ENCODE measurements at places on chromosomes 12 and 14.

DNA sequence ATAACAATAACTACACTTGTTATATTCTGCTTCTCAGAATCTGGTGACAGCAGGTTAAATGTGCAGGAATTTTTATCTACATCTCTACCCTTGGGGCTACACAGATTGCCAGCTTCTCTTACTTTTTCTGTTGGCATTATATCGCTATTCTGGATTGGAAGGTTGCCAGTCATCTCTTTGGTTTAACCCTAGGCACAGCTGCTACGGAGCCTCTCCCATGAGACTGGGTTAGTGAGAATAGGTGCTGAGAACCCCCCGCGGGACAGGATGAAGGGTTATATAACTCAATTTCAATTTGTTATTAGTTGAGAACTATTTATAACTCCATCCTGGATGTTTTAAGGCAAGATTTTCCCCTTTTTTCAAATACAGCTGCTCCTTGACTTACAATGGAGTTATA lies 73.1 kb downstream of the ACADS start:
- DNase-seq: no peak

DNA sequence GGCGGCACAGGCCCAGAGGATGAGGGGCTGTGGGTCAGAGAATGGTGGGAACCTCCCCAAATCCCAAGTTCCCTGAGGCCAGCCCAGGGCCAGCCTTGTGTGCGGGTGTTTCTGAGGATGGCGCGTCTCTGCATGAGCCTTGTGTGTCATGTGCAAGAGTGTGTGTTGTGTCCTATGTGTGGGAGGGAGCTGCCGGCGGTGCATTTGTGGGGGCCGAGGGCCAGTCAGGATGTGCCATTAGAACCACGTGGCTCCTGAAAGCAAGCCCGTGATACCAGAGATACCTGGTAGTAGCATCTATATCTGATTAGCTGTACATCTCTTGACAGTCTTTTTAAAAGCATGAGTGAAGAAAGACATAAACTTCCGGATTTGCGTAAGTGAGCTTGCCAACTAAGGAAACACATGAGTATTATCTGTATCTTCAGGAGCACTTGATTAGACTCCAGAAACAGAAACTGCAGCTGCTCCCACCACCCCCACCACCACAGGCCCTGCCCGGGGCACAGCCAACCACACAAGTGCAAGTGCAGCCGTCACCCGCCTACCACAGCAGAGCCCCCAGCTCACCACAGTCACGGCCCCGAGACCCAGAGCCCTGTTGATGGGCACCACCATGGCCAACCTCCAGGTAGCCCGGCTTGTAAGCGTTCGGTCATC lies 19.2 kb downstream of the DDX51 start:
- no peak for DNase-seq

DNA sequence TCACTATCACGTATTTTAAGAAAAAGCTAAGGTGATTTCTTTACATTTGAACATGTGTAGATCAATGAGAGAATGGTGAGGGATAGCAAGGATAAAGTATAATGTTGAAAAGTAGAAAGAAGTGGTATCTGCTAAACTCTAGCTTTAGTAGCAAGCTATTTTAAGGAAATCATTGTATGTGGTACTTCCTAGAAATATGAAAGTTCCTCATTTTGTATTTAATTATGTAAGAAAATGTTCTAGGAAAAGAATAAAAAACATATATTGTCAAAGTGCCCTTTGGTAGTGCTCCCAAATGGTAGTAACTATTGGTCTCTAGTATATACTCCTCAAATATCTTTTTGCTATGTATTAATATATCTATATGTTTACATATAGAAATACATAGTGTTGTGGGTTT lies 35.7 kb downstream of the RAB21 start:
- DNase-seq: no peak

DNA sequence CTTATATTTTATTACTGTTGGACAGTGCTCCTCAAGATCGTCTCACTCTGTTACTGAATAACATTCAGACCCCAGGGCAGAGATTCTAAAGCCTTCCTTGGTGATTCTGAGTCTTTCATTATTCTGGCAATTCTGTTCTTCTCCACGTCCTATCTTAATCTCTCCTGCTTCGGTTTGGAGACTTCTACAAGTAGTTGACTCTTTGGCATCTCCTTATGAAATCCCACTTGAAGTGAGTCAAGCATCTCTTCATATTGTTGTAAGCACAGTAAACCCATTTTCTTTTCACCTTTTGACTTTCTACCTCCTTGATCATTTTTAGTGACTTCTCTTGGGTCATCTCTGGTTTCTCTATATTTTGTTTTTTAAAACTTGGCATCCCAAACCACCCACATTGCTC lies 132.8 kb downstream of the SAMD4A start:
- no peak for DNase-seq

GRCh38 chr12:46005151-46005797 lies 14.9 kb upstream of the SCAF11 start:
- DNase-seq: no peak

DNA sequence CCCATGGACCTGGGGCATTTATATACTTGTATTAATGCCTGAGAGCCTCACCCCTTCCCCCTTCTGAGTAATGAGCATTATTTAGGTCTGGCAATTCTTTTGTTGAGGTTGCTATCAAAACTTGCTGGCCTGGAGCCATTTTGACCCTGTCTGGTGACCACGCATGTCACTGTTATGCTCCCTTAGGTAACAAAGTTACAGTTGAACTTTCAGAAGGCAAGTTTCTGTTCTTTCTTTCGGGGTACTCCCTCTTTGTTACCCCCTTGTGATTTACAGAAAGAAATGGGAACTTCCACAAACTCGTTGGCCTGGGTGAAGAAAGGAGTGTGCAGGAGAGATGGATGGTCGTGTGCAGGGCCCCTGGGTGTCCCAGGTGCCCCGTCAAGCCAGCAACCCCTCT lies 305.4 kb downstream of the DPF3 start:
- DNase-seq: no peak

GRCh38 chr14:54533100-54533499 lies 23.4 kb downstream of the CGRRF1 start:
- no peak for DNase-seq

GRCh38 chr12:96514328-96514727 lies 25.0 kb downstream of the CFAP54 start:
- DNase-seq: no peak

- peak; percentile 92 for DNase-seq
Measured at GRCh38 chr14:44316647-44317440, 190.2 kb downstream of the FSCB start.

GRCh38 chr14:85085981-85086380 lies 444.0 kb upstream of the FLRT2 start:
- no peak for DNase-seq

DNA sequence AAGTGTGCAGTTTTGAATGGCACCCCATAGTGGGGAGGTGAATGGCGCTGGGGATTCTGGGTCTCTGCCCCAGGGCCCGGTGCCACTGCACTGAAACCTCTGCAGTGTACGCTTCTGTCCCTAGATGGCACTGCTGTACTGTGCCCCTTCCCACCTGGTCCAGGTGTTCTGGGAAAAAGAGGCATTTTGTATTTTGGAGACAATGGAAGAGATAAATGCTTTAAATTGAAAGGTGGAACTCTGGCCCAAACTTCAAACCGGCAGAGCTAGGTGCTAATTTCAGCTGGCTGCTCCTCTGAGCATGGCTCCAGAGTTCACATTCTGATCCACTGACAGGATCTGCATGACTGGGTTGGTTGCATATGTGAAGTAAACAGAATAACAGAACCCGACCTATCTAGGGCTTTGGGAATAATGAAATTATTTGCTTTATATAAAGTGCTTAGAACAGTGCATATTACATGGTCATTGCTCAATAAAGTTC lies 52.2 kb downstream of the KRT80 start:
- DNase-seq: peak; percentile 48

DNA sequence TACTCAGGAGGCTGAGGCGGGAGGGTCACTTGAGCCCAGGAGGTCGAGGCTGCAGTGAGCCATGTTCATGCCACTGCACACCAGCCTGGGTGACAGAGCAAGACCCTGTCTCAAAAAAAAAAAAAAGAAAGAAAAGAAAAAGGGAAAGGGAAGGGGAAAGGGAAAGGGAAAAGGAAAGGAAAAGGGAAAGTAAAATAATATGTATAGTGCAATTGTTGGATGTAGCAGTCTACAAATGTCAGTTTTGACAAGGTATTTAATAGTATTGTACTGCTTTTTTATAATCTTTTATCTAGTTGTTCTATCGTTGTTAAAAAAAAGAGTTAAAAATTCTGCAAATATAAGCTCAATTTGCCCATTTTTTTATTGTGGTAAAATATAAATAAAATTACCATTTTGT lies 67.3 kb downstream of the SLC2A13 start:
- no peak for DNase-seq

GRCh38 chr12:23621900-23622299 lies 327.6 kb downstream of the SOX5 start:
- DNase-seq: no peak

- peak; percentile 69 for DNase-seq
Measured at GRCh38 chr14:22099942-22100763, 426.5 kb upstream of the OR4E1 start.

All from HT1080 (cell line).